ENCODE measurements at places on chromosomes 12 and 14. TPM values are rescaled to one million over a fixed set of nuclear protein-coding genes. Genes with fewer than 3 reads are reported as not detected.

- no peak for DNase-seq
Observed at GRCh38 chr12:99975321-99975720, 9.4 kb downstream of the ANKS1B start.

- DNase-seq = no peak
Observed at GRCh38 chr14:28157887-28158791, 608.4 kb upstream of the FOXG1 start.

GRCh38 chr12:39846971-39847650 is 227.5 kb upstream of the ABCD2 start:
- peak; percentile 39 for DNase-seq

Gene KRT74
- total RNA-seq = not detected

DNA sequence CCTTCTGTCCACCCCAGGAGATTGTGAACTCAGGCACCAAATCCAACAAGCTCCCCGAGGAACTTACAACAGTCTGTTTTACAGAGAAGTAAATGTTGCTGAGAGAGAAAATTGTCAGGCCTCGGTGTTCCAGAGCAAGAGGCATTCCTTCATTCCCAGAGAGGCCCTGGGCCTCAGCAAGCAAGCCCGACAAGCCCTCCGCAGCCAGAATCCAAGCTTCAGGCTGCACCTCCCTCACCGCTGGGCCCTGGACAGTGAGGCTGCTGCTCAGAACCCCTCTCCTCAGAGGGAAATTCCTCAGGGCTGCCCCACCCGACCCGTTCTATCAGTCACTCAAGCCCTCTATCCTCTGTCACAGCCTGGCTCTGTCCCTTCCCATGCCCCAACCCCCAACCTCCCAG is 56.4 kb downstream of the ZFP36L1 start:
- peak; percentile 46 for DNase-seq

GRCh38 chr14:57898837-57899572 is 33.1 kb upstream of the SLC35F4 start:
- no peak for DNase-seq

- DNase-seq = peak; percentile 71
Observed at GRCh38 chr12:130872179-130873096, 572 bp downstream of the RAN start.

- peak; percentile 67 for DNase-seq
Observed at GRCh38 chr12:128531170-128531569, 264.2 kb downstream of the TMEM132C start.

DNA sequence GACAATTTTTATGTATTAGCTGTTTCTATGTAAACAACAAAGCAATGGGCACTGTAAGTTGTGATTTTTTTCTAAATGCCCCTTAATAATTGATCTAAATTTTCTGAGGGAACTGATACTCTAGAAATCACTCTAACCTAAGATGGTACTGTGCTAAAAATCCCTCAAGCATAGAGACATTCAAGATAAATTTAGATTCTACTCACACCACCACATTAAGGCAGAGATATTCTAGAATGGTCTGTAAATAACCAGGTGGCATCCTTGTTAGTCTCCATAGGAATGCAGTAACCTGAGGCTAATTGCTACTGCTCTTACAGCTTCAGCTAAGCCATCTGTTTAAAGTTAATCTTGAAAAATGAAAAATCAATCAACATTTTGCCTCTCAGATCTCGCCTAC is 87.3 kb downstream of the SLC41A2 start:
- no peak for DNase-seq

Gene KCNK10
- total RNA-seq = 11.0 TPM

DNA sequence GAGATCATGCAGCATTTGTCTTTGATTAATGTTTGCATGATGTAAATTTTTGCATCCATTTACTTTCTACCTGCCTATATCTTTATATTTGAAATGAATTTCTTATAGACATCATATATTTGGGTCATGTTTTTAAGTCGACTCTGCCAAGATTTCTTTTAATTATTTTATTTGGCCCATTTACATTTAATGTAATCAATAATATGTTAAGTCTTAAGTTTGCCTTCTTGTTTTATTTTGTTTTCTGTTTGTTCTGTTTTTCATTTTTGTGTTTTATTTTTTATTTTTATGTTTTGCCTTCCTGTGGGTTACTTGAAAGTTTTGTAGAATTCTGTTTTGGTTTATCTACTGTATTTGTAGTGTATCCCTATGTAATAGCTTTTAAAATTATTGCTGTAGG is 33.2 kb upstream of the GUCY2C start:
- DNase-seq = no peak

DNA sequence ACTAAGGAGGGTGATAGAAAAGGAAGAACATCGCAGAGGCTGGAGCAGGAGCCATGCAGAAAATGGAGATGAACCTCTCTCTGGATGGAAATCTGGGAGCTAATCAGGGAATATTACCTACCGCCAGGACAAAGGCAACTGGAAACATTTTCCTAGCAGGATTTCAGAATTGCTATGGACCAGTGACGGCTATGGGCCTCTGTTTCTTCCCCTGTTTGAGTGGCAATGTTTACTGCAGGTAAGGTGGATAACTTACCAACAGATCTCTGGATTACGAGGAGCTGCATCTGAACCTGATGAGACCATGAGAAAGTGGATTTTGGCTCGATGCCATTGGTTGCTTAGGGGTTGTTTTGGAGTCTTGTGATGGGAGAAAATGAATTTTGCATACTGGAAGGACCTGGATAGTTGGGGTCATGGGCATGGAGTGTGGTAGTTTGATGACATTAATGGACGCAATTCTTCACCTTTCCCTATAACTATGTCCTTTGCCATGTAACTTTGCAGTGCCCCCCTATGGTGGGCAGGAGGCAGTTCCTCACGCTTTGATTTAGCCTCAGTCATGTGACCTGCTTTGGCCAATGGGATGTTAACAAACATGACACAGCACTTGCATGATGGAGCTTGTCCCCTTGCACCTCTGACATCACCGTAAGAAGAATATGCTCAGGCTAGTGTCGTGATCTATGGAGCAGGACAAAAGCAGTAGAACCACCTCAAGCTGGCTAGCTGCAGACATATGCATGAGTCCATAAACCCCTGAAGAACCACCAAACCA is 51.1 kb downstream of the CALM1 start:
- DNase-seq = no peak

Gene DHRS4L2
- total RNA-seq = 3.6 TPM

GRCh38 chr14:54338696-54339317 is 58.0 kb upstream of the CDKN3 start:
- DNase-seq = peak; percentile 63

DNA sequence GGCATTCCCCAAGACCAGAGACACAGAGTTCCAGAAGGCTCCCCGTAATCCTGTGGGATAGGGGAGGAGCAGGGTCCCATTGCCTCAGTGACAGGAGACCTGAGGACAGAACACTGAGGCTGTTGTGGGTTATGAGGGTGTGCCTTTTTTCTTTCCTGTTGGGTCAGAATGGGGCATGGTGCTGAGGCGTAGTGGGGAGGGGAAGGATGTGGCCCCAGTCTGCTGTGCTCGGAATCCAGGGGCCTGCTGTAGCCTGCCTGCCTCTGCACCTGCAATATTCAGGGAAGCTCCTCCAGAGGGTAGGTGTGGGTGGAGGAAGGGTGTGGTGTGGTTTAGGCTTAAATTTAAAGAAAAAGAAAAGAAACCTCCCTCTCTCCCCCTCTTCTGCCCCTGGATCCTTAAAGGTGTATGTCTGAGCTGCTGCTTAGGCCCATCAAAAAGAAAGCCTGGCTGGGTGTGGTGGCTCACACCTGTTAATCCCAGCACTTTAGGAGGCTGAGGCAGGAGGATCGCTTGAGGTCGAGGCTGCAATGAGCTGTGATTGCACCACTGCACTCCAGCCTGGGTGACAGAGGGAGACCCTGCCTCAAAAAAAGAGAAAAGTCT is 18.7 kb downstream of the PLEKHG3 start:
- DNase-seq = no peak

Gene NTF3
- 11.0 TPM for total RNA-seq

Gene KRT77
- total RNA-seq = not detected

Gene TRIM9
- 1.3 TPM for total RNA-seq

DNA sequence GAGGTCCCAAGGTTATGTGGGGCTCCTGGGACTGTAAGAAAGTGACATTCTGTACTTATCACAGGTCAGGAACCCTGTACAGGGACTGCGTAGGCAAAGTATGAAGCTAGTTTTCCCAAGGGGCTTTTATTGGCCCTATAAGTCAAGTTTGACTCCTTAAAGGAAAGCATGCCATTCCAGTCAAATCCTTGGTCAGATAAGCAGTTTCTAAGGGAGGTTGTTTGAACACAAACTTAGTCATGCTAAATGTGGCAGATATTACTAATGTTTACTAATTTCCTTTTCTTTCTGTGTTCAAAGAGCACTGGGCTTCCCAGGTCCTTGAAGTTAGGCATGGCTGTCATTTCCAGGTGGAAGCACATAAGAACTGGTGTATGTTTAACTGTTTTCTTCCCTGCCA is 472.4 kb downstream of the ATP23 start:
- DNase-seq = no peak

- DNase-seq = no peak
Observed at GRCh38 chr12:112808156-112808555, 16.6 kb downstream of the RPH3A start.

DNA sequence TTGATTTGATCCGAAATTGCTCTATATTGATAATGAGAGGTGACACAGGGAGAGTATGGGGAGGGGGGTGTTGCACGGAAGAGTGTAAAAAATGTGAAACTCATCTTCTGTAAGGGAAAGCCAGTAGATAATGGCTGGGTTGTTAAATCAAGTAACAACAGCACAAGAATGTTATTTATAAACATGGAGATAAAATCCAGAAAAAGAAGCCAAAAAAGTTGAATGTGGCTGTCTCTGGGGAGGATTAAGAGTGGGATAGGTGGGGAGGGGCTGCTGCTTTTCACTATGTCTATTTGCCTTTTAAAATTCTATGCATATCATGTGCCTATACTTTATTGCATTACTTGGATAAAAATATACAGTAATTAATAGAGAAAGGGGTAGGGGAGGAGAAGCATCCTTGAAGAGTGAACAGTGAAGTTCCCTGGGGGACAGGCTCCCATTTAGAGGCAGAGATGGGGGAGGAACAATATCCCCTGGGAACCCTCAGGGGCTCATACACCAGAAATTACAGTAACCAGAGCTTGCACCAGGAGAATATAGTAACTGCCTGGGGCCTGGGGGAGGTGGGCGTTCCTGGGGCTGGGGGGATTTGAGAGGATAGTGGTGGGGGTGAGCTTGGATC is 39.2 kb upstream of the ANKRD9 start:
- no peak for DNase-seq

DNA sequence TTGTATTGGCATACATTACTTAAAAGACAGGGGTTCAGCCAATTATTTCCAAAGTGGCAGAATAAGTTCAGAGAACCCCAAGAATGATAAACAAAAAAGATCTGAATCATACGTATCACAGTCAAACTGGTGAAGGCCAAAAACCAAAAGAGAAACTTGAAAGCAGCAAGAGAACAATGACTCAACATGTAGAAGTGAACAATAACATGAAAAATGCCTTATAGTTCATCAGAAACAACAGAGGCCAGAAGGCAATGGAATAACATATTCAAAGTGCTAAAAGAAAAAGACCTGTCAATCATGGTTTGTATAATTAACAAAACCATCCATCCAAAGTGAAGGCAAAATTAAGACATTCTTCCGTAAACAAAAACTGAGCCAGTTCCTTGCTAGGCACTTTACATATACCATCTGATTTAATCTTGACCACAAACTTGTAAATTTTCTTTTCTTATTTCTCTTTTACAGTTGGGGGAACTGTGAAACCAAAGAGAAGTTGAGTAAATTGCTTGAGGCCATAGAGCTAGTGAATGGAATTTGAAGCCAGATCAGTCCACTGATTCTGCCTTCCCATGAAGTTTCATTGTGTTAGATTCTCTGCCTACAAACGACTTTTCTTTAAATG is 232.1 kb upstream of the SEL1L start:
- no peak for DNase-seq
